ENCODE measurements at places on chromosomes 6 and 20. TPM values are rescaled to one million over a fixed set of nuclear protein-coding genes. Genes with fewer than 3 reads are reported as not detected.

GRCh38 chr20:33246077-33246476, 10.3 kb downstream of the BPIFA1 start:
- DNase-seq = no peak
- no peak overlapping the region for H3K4me3 ChIP-seq
- H3K27ac ChIP-seq = no peak overlapping the region
- H3K36me3 ChIP-seq = no peaks in the 10 kb centered on the region
- peaks cover 6% of the 10 kb centered on the region for H3K27me3 ChIP-seq

Gene SPATA2
- 23.5 TPM for total RNA-seq

Gene PACSIN1
- total RNA-seq = 0.40 TPM

- H3K27me3 ChIP-seq = peaks cover 60% of the 10 kb centered on the region
- H3K36me3 ChIP-seq = peaks cover 11% of the 10 kb centered on the region
- H3K27ac ChIP-seq = no peak overlapping the region
- H3K4me1 ChIP-seq = peaks cover 3% of the 10 kb centered on the region
Observed at GRCh38 chr6:44278774-44279697, 8.8 kb downstream of the TMEM151B start.

- peak overlapping the region; percentile 83 for H3K4me3 ChIP-seq
- peaks cover 77% of the 10 kb centered on the region for H3K4me1 ChIP-seq
- peak; percentile 47 for DNase-seq
- peak overlapping the region; percentile 98 for H3K27ac ChIP-seq
Observed at GRCh38 chr20:51529758-51530157, 12.8 kb downstream of the NFATC2 start.

DNA sequence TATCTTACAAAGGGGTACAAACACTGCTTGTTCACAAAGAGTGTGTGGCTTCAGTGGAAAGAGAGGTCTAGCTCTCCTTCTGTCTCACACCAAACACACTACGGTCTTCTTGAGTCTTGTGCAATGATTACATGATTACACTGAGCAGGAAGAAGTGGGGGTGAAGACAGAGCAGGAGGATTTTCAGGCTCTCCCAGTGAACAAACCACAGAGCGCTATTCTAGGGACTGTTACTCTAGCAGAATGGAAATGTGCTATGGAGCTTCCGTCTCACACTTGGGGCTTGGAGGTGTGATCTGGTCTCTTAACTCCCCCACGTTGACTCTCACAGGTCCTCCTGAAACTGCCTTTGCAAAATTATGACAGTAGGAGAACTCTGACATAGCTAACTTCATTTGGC, 203.4 kb downstream of the MYLK4 start:
- H3K27ac ChIP-seq = no peak overlapping the region
- no peak overlapping the region for H3K4me3 ChIP-seq
- H3K4me1 ChIP-seq = peaks cover 16% of the 10 kb centered on the region

- no peak for DNase-seq
- H3K27ac ChIP-seq = no peak overlapping the region
- H3K4me1 ChIP-seq = peaks cover 5% of the 10 kb centered on the region
- H3K27me3 ChIP-seq = no peaks in the 10 kb centered on the region
- H3K4me3 ChIP-seq = no peak overlapping the region
Observed at GRCh38 chr6:158593670-158594069, 33.8 kb downstream of the TMEM181 start.

- H3K27me3 ChIP-seq = peaks cover 58% of the 10 kb centered on the region
- H3K4me1 ChIP-seq = no peaks in the 10 kb centered on the region
- no peaks in the 10 kb centered on the region for H3K36me3 ChIP-seq
- H3K4me3 ChIP-seq = no peak overlapping the region
- no peak overlapping the region for H3K27ac ChIP-seq
- no peak for DNase-seq
Observed at GRCh38 chr20:48538856-48539255, 288.9 kb downstream of the PREX1 start.

DNA sequence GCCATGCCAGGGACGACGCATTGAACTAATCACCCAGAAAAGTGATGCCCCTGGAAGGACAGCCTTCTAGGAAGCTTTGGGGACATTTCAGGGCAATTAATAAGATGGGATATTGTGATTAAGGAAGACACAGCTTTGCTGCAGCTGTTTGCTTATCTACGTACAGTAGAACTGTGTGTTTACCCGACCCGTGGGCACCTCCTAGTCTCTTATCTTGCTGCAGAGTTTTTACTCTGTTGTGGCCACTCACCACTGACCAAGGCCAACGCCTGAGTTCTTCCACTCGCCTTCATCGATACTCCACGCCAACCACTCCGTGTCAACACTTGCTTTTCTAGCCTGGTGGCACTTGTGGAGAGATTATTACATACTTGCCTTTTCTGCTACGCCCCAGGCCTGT, 105.9 kb upstream of the MLN start:
- no peak for DNase-seq
- no peak overlapping the region for H3K4me3 ChIP-seq
- peaks cover 48% of the 10 kb centered on the region for H3K4me1 ChIP-seq
- no peaks in the 10 kb centered on the region for H3K36me3 ChIP-seq
- H3K27me3 ChIP-seq = no peaks in the 10 kb centered on the region

- no peak for DNase-seq
- H3K27me3 ChIP-seq = no peaks in the 10 kb centered on the region
- no peaks in the 10 kb centered on the region for H3K36me3 ChIP-seq
- peaks cover 9% of the 10 kb centered on the region for H3K4me1 ChIP-seq
- H3K27ac ChIP-seq = no peak overlapping the region
Observed at GRCh38 chr6:166379800-166380199, 2.9 kb downstream of the MPC1 start.
